HFF-Myc (cell line): ENCODE measurements at places on chromosomes 1 and 21.
A peak's percentile ranks its signal among the peaks of the same experiment; 100 is the strongest.

- DNase-seq: no peak
Observed at GRCh38 chr1:201051399-201051798, 27.9 kb upstream of the KIF21B start.

GRCh38 chr1:51973587-51974474 is 16.7 kb downstream of the RAB3B start:
- DNase-seq: no peak

GRCh38 chr1:179121159-179121938 is 39.5 kb downstream of the TOR3A start:
- peak; percentile 65 for DNase-seq

DNA sequence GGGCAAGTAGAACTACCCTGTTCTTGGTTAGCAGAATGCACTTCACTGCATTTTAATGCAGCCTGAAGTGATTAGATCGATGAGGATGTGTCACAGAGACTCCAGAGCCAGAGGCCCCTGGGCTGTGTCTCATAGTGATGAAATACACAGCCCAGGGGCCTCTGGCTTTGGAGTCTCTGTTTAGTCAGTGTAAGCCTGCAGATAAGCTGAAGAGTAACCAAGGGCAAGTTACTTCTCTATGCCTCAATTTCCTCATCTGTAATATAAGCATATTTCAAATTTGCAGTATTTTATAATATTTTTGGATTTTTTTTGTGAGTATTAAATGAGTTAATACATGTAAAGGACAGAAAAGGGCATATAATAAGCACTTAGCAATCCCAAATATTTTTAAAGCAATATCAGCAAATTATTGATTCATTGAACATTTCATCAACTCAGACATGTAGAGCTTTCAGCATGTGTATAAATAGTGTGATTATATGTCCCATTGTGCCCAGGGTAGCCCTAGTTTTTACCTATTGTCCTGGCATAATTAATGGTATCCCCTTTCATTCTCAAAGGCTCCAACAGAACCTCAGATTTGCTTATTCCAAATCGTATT is 23.6 kb upstream of the APOBEC4 start:
- DNase-seq: no peak

GRCh38 chr1:46136711-46137110 is 4.3 kb upstream of the PIK3R3 start:
- no peak for DNase-seq

GRCh38 chr1:200708769-200709168 is 29.9 kb upstream of the CAMSAP2 start:
- no peak for DNase-seq

GRCh38 chr1:159854693-159855192 is 7.7 kb downstream of the VSIG8 start:
- no peak for DNase-seq

DNA sequence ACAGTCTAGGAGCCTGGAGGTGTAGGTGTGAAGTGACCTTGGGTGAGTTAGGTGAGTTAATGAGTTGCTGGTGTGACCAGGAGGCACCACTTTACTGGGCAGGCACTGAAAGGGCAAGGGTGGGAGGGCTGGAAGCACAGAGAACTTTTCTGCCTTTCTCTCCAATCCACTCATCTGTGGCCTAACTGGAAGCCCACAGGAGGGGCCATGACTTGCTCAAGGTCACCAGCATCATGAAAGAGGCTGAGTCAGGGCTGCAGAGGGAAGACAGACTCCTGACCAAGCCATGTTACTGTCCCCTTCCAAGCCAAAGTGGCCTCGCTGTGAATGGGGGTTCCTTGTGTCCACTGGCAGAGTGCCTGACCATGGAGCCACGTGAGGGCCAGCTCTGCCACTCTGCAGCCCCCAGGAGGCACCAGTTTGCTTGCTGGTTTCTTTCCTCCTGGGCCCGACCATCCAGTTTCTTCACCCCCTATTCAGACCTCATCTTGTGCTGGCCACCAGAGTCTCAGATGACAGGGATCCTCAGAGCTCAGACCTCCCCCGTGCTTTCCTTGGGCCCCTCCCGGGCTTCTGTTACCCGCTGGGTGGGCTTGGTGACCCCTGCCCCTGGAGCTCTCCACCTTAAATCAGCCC is 4.3 kb upstream of the BSND start:
- no peak for DNase-seq

DNA sequence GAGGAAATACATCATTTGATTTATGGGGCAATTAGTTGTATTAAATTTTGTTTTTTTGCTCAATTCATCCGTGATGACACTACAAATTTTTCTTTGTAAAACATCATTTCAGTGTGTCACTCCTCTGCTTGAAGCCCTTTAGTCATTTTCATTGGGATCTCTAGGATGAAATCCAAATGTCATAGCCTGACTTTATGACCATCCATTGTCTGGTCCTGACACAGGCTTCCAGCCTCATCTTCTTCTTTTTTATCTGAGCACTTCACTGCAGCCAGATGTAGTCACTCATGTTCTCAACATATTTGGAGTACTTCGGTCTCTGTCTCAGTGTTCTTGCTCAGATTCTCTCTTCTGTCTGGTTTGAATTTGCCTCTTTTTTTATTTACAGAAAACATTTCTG is 173.1 kb downstream of the HMCN1 start:
- no peak for DNase-seq
